NCI-H1048 (cell line): ENCODE measurements at places on chromosomes 1 and 21.

DNA sequence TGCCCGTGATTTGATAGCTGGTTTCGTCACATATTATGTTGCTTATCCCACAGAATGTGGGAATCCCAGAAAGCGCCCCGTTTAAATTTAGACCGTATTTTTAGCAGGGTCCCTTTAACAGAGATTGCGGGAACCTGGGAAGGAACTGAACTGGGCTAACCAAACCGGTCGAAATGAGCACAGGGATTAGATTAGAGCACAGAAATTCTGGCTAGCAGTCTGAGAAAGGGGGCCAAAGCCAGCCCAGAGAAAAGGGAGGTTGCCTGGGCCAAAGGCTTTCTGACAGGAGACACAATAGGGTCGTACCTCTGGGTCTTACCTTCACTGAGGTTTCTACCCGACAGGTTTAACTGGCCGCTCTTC is 327 bp downstream of the LRRC40 start:
- DNase-seq: no peak

DNA sequence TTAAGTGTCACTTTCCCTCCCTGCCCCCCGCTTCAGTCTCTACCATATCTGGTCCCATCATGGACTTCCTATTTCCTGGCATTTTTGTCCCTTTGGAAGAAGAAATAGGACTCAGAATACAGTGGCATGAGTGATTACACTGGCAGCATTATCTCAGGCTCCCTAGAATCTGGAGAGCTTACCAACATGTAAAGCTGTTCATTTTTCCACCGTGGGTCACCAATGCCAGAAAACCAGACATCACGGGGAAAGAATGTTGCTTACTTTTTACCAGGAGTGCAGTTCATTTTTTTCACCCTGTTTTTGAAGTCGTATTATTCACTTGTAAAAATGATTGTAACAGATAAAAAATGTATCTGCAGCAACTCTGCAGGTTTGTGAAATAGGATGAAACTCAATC is 44.8 kb downstream of the BACH1 start:
- DNase-seq: no peak

- no peak for DNase-seq
Measured at GRCh38 chr1:92623187-92623778, 136.6 kb upstream of the GFI1 start.

DNA sequence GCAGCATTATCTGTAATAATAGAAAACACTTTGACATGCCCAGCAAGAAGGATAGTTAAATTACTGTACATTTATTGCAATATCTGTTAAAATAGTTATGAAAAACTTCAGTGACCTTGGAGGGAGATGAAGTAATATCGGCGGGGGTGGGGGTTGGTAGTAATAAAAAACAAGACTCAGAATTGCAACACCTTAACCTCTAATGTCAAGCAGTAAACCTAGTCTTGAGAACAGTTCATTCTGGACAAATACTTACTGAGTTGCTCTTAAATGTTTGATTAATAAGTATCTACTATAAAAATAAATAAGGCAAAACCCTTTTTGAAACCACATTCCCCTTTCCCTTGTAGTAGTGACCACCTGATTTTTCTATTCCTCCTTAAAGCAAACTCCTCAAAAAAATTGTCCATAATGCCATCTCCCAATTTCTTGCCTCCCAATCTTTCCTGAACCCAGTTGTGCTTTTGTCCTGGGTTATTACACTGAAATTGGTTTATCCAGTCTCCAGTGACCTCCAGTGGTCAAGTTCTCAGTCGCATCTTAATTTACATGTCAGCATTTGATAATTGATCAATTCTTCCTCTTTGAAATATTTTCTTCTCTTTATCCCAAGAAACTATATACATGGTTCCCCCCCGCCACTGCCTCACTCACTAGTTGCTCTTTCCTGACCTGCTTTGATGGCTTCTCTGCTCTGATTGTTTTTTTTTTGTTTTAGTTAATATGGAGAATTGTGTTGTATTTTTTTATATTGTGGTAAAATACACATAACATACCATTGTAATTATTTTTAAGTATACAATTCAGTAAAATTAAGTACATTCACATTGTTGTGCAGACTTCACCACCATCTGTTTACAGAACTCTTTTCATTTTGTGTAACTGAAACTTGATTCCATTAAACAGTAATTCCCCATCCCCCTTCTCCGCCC is 36.8 kb downstream of the RAP1A start:
- no peak for DNase-seq

DNA sequence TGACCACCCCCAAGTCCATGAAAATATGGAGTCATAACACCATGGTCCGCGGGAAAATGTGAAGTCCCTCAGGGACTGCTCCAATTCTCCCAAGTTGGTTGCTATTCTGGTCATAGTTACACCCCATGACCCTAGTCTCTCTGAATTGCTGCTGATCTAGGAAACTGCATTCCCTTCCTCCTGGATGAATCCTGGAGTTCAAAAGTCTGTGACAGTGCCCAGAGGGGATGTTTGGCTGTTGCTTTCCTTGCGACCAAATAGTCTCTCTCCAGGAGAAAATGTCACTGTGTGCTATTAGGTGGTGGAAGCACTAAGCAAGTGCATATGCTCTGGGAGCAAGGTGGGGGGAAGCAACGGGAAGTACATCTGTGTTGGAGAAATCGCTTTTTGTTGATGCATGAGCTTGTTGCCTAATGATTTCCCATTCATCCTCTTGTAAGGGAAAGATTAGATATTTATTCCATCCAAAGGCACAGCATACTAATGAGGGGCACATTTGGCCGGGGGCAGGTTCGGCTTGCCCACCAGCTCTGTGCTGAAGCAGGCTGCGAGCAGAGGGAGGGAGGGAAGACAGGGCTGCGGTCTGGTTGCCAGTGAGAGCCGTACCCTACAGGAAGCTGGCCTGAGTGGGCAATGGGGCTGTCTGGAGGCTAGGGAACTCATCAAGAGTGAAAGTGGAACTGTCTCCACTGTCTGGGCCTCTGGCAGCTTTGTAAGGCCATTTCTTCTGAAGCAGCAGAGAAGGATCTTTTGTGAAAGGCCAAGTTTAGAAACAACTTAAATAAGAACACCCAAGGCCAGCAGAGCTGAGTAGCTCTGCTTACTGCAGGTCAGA is 27.2 kb downstream of the SYT6 start:
- DNase-seq: no peak

DNA sequence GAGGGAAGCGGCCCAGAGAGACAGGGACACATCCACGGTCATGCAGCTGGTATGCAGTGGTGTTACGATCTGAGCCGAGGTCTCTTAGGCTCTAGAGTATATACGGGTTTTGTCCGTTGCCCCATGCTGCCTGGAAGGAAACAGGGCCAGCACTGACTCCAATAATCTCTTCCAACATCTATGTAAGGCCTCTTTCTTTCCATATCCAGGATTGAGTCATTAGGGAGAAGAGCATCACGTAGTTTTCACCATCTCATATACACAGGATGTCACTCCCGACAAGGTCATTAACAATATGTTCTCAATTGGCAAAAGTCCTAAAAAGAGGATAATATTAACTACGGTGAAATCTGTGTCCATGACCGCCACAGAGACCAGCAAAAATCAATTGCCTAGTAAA is 4.4 kb downstream of the C8B start:
- DNase-seq: no peak

GRCh38 chr1:40314721-40315238 is 2.3 kb downstream of the COL9A2 start:
- no peak for DNase-seq

GRCh38 chr1:94036730-94037129 is 84.2 kb downstream of the ABCA4 start:
- DNase-seq: no peak

DNA sequence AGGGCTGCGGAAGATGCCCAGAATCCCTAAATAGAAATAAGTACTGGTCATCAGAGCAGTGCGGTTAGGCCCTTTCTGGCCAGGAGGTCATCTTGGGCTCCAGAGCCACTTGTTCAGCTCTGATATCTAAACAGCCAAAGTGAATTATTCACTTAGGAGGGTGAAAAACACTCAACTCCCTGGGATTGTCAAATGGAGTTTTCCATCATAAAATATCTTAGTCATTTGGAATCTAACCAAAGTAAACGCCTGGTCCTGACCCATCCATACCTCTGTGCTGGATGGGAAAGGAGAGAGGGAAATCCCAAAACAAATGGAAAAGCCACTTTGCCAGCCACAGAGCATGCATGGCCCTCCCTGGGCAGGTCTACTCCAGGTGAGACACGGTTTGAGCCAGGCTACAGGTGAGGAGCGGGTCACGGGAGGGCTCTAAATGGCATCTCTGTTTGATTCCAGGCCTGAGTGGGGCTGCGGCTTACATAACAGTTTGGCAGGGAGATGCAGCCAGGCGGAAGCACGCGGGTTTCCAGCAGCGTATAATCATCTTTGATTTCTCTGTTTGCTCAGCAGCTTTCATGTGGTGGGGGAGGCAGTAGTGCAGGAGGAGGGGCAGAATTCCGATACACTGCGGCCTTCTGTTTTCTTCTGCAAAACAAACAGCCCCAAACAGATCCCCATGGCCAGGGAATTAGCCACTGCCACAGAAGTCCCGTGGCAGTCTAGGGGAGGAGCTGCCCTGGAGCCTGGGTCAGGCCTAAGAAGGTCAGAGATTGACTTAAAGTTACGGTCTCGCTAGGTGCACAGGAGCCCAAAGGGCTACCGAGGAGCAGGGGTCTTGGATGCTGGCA is 59.1 kb upstream of the ZNF648 start:
- DNase-seq: peak; percentile 96

DNA sequence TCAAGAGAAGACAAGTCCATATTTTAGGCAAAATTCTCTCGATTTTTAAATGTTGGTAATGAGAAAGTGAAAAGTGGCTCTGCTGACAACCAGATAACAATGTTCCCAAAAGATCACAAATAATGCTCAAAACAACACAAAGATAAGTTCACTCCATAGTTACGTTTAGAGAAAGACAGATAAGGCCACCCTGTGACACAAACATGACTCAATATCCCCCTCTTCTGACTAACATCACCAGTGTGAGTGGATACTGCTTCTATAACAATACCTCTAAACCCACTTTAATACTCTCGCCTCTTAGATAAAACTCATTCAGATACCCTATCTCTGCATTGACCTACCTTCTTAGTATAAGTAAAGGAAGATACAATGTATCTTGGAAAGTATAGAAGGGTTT is 51.2 kb upstream of the RGS7 start:
- DNase-seq: no peak

- no peak for DNase-seq
Measured at GRCh38 chr21:46060596-46061061, 37.3 kb upstream of the COL6A2 start.

- DNase-seq: no peak
Measured at GRCh38 chr1:30809514-30810263, 52.1 kb upstream of the LAPTM5 start.

- DNase-seq: no peak
Measured at GRCh38 chr1:182688436-182689205, 4.2 kb upstream of the RGS8 start.

DNA sequence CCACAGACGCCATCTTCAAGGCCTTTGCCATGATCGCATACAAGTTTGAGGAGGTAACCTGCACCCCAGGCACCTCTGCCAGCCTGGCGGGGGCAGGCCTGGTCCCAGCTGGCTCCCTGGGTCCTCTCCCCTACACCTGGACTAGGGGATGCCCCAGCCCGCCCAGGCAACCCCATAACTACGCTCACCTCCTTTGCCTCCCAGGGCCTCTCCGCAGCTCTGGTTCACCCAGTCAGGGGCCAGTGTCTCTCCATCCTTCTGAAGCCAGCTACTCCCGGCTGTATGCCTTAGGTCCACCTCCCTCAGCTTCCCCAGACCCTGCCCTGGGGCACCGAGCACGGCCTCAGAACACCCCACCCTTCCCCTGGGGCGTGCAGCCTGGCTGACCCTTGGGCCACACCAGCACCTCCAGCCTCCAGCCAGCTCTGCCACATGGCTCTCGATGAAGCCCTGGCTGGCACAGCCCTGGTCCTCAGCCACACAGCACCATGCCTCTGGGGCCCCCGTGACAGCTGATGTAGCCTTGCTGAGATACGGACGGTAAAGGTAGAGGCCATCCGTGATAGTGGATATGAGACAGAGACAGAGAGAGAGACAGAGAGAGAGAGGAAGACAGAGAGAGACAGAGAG is 80.4 kb upstream of the COL6A1 start:
- no peak for DNase-seq

DNA sequence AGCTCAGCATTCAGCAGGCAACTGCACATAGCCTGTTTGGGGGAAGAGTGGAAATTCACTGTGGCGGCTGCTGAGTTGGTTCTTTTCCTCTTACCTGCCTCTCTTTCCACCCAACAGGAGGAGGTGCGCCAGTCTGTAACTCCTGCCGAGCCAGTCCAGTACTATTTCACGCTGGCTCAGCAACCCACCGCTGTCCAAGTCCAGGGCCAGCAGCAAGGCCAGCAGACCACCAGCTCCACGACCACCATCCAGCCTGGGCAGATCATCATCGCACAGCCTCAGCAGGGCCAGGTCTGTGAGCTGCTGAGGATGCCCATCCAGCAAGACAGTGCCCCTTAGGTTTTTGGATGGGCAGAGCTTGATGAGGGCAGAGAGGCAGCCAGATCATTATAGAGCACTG is 25.6 kb upstream of the KCNQ4 start:
- DNase-seq: no peak

DNA sequence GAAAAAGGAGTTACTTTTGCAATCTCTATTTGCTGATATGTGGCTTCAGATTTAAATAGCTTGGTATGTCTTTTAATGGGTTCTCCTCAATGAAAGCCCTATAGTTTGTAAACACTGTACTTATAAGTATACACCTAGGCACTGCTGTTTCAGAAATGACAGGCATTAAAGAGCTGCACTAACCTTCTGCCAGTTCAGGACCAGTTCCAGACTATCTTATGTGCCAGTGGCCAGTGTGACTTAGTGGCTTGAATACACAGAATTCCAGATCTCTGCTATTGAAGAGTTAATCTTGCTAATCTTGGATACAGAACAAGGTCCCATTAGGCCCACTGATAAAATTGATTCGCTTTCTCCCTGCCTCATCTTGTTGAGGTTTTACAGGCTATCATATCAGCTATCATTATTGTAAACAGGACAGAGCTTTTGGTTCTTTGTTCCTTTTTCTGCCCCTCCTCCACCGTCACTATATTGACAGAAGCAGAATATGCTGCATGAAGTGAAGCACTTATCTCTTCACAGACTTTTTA is 337.5 kb downstream of the LRRIQ3 start:
- no peak for DNase-seq
